ENCODE measurements at places on chromosomes 3 and 15.
A peak's percentile ranks its signal among the peaks of the same experiment; 100 is the strongest.

DNA sequence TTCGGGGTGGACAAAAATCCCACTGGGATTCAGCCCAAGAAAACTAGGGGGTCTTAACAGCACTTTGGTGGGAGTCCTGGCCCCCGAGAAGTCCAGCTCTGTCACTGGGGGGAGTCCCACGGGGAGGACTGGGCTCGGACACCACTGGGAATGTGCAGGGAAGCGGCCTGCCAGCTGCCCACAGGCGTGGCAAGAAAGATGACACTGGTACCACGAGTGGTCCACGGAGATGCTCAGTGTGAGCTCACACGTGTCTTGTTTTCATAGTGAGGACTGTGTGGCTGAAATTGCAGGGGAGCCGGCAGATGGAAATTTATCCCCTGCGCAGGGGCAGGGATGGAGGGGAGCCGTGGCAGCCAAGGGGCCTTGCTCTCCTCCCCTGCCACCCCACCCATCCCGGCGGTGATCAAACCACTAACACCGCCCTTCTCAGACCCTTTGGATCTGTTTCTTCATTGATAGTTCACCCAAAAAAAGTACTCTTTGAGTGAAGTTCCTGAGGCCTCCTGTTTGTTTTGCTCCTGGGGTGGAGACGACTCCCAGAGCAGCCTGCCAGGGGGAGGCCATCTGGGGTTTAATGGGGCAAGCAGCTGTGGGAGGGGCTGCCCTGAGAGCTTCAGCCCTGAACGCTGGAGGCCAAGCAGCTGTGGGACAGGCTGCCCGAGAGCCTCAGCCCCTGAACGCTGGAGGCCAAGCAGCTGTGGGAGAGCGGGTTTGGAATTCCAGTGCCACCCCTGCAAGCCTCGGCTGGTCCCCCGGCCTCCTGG, 130.9 kb downstream of the LRRK1 start:
- no peak for DNase-seq

GRCh38 chr3:27880969-27881892, 159.1 kb upstream of the EOMES start:
- no peak for DNase-seq

- DNase-seq: no peak
These were observed 30.2 kb downstream of the CHCHD6 start for GRCh38 chr3:126734106-126734723.

GRCh38 chr15:74528876-74529275, 12.1 kb upstream of the ARID3B start:
- DNase-seq: no peak

- DNase-seq: no peak
These were observed 7.4 kb upstream of the RIOX2 start for GRCh38 chr3:97979610-97980009.

DNA sequence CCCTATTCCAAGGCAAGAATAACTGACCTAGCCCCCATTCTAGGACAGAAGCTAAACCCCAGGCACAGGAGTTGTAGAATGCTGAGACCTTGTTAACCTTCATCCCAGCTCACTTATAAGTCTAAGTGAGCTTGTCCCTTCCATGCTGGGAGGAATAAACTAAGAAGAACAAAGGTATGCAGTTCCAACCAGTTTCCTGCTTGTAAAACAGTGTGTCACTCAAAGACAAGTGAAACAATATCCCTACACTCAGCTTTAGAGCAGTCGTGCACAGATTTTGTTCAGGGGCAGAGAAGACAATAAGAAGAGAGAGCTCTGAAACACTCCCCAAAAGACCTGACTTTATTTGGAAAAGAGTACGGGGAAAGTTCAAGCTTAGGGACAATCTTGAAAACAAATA, 292.1 kb downstream of the CGGBP1 start:
- DNase-seq: no peak

DNA sequence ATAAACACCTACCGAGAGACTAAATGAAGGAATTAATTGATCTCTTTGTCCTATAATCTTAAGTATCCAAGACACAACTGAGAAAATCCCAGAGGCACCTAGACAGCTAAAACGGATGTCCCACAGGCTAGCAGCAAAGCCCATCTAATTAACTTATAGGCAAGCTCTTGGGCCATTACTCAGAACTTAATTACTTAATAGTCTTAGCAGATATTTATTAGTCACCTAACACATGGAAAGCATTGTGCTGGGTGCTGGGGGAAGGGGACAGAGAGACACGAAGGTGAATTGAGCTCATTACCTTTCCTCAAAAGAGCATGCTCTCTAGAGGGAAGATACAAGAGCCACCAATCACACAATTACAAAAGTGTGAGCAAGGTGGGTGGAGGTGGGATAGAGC, 189.8 kb upstream of the PROK2 start:
- DNase-seq: no peak

DNA sequence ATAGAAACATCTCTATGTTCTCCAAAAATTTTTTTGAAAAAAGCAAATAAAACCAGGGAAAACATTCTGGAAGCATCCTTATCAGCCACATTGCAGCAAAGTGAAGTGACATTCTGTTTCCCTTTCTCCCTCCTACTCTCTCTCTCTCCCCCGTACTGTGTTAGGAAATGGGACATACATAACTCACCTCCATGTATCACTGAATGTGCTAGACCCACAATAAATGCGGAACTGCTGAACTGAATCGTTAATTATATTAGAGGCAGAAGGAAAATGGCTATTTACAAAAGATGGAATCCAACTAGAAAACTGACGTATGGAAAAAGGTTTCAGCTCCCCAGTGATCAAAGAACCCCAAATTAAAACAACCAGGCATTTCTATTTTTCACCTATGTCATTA, 129.8 kb downstream of the MINAR1 start:
- no peak for DNase-seq

- no peak for DNase-seq
These were observed 194.3 kb downstream of the CDIN1 start for GRCh38 chr15:36773698-36774097.

- DNase-seq: peak; percentile 46
These were observed 35.8 kb upstream of the HERC1 start for GRCh38 chr15:63869371-63870042.

DNA sequence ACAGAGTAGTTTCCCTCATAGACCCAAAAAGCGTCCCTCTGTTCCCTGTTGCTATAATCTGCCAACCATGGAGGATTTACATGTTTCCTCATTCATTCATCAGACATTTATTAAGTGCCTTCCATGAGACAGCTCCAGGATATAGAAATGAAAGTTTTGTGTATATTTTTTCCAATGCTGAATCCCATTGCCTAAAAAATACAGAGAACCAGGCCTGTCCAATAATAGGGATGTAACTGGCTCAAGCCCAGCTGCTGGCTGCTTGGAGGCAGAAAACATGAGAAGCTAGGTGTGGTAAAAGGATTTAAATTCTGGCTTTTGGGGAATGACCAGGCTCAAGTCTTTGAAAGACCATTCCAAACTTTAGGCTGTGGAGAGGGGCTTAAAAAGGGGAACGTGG, 41.5 kb downstream of the RARB start:
- no peak for DNase-seq

- no peak for DNase-seq
These were observed 1.7 kb downstream of the LPCAT4 start for GRCh38 chr15:34365091-34365825.

GRCh38 chr15:62426387-62426956, 261.4 kb upstream of the C2CD4B start:
- DNase-seq: no peak

GRCh38 chr3:135851201-135852081, 114.1 kb upstream of the PPP2R3A start:
- DNase-seq: no peak

DNA sequence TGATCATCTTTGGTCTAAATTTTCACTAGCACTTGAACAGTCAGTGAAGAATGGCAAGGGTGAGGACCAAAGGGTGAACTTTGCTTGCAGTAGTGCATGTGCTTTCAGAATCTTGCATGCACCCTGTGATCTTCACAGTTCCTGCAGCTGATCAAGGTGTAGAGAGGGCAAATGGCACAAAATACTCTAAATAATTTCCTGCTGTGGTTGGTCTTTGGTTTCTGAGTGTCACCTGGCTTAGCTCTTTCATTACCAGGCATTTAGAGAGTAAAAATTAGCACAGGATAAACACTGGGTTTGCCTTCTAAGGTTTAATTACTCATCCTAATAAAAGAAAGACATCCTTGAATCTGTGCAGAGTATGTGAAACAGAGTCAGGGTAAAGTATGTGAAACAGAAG, 11.4 kb downstream of the TIPARP start:
- DNase-seq: no peak

- DNase-seq: peak; percentile 59
These were observed 17.5 kb upstream of the HACD2 start for GRCh38 chr3:123602325-123602724.

DNA sequence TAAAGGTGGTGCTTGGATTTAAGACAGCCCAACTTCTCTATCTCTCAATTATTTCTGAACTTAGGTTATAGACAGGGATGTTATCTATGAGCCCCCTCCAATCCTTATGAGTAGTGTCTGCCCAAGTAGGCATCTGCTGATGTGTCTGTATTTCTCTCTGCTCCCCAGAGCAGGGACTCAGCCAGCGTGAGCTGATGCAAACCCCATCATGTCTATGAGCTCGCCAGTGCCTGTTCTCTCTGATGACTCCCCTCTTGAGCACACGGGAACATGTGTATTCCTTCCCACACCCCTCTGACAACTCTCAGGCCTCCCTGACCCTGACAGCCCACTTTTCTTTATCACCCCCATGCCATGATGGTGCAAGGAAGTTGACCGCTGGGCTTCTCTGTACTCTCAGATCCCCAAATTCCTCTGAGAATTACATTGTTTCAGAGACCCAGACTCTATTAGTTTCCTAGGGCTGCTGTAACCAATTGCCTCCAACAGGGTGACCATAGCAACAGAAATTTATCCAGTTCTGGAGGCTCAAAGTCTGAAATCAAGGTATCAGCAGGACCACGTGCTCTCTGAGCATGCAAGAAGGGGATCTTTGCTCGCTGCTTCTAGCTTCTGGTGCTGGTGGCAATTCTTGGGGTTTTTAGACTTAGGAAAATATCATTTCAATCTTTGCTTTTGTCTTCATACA, 73.5 kb upstream of the ST8SIA2 start:
- no peak for DNase-seq

DNA sequence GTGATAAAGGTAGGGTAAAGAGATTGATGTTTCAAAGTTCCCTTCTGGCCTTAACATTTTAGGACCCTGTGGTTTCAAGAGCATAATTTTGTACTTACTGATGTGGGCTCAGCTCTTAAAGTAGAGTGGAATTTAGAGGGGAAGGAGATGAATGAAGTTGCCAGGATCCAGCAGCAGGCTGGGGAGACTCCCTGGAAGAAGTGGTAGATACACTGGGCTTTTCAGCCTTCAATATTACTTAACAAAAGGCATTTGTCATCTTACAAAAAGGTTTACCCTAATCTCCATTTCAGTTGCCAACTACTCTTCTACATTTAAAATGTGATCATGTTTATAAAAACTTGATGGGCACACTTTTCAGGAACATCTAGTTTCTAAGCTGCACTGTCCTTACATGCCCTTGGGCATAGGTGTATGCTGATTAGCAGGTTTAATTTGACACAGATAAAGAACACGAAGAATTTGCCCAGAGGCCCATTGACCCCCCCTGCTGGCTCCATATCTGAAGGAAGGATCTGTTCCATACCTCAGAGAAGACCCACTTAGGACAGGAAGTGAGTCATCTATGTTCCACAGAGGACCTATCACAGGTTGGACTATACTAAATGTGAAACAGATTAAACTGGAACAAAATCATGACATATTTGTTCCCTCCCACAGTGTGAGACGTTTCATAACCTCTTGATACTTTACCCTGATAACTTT, 93.0 kb upstream of the LPP start:
- no peak for DNase-seq

GRCh38 chr3:112132975-112133448, at the start of gene GCSAM:
TSS of gene GCSAM (minus strand) at chr3:112133248. CDS start at chr3:112133120, 128 bp downstream.
- DNase-seq: peak; percentile 11

GRCh38 chr3:152960684-152961083, 125.8 kb downstream of the P2RY1 start:
- no peak for DNase-seq

- DNase-seq: no peak
These were observed 26.0 kb downstream of the MESP1 start for GRCh38 chr15:89725064-89725463.

DNA sequence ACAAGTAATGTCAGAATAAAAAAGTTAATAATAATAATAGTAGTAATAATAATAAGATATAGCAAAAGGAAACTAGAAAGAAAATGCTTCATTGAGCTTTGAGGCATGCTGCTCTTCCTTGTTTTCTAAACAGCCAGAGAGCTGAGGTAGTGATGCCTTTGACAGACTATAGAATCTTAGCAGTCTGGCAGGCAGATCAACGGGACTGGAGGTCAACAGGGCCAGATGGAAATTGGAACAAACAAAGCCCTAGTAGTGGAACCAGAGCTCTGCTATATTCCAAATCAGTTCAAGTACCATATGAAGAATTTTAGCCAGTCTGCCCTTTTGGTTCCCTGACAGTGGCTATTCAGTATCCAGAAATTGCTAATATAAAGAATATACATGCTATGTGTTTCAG, 278.6 kb downstream of the NLGN1 start:
- DNase-seq: no peak

GRCh38 chr3:34068505-34068904, 270.1 kb downstream of the PDCD6IP start:
- no peak for DNase-seq

- DNase-seq: no peak
These were observed 1000.4 kb downstream of the FHIT start for GRCh38 chr3:60250810-60251209.

- no peak for DNase-seq
These were observed 151.4 kb upstream of the ARL6 start for GRCh38 chr3:97613139-97613538.

DNA sequence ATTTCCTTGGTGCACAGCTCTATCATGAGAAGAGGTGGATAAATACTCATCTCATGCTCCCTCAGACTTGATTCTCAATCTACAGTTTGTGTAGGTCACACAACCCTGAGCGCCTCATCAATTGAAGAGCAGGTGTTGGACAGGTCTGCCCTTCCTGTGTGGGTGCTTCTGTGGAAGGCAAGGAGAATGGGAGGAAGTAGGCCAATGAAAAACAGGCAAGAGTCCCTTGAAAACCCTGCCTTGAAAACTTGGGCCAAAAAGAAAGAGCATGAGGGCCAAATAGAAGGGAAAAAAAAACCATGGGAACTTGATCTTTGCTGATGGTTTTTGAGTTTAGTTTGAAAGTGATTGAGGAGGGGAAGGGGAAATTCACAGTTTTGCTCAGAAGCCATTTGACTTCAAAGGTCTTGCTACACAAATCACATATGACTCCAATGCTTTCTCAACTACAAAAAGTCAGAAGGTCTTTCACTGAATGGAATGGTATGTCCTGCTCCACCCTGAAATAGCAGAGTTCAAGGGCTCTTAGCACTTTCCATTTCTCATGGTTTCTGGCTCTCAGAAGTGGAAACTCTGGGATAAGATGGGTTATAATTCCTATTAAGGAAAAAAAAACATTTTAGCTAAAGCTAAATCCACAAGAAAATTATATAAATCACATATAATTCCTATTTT, 37.2 kb upstream of the TM4SF1 start:
- no peak for DNase-seq

DNA sequence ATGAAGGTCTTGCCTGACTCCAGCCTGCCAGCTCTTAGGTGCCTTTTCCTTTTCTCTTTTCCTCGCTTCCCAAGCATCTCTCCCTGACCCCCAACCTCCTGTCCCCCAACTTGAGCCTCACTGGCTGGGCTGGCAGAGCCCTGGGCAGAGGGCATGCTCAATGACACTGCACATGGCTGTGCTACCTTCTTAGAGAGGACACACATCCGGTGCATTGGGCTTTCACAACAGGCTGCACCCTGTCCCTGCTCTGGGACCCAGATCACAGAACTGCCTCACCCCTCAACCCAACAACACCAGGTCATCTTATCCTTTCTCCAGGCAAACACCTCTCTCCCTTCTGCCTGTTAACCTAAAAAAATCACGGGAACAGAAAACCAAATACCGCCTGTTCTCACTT, 7.5 kb upstream of the ANKDD1A start:
- DNase-seq: no peak

Data from hematopoietic multipotent progenitor cell treated with erythropoietin and hydrocortisone succinate and interleukin-3 and kit ligand, for 17 days (in vitro differentiated cells).